ENCODE measurements at places on chromosomes 3 and 15.

DNA sequence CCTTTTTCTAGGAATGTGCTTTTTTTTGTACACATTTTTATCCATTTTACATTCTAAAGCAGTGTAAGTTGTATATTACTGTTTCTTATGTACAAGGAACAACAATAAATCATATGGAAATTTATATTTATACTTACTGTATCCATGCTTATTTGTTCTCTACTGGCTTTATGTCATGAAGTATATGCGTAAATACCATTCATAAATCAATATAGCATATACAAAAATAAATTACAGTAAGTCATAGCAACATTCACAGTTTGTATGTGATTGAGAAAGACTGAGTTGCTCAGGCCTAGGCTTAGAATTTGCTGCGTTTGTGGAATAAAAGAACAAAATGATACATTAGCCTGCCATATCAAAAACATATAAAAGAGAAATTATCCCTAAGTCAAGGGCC lies 16.5 kb downstream of the THBS1 start:
- DNase-seq: no peak

GRCh38 chr3:123110282-123110975 lies 43.6 kb downstream of the PDIA5 start:
- no peak for DNase-seq

- DNase-seq: no peak
These were observed 58.9 kb downstream of the SNRK start for GRCh38 chr3:43345246-43345645.

DNA sequence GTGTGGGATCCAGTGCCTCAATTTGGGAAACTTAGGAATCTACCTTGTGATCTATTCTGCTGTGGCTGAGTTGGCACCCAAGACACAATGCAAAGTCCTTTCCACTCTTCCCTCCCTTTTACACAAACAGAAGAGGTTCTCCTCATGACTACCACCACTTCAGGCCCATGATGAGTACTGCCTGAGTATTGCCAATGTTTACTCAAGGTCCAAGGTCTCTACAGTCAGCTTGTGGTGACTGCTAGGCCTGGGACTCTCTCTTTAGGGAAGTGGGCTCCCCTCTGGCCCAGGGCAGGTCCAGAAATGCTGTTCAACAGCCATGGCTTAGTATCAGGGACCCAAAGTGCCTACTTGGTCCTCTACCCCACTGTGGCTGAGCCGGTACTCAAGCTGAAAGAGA lies 56.8 kb upstream of the PEX5L start:
- DNase-seq: no peak

GRCh38 chr3:13787533-13788132 lies 92.2 kb downstream of the WNT7A start:
- no peak for DNase-seq

DNA sequence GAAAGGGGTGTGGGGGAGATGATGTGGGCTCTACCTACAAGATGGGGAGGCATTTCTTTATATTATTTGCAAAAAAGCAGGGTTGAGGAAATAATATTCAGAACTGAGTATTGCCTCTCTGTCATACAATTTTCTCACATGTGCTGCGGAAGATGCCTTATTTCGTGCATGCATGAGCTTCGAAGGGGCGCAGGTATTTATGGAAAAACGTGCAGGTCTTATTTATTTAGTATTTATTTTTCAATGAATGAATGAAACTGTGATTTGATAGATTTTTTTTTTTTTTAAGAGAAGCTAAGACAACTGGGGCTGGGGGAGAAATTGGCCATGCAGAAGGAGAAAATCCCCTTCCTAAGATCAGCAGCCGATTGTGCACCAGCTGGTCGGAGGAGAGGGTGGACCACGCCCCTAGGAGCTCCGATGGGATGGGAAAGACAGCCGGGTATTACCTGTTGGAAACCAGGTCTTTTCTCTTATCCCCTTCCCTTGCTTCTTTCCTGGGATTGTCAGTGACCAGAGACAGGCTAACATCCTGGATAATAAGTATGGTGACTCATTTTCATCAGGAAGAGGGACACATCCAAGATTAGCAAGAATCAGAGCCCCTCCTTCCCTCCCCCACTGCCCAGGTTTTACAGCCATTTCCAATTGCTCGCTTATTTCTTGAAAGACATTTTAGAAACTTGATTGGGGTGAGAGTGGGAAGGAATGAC lies 875 bp downstream of the GAP43 start:
- no peak for DNase-seq

DNA sequence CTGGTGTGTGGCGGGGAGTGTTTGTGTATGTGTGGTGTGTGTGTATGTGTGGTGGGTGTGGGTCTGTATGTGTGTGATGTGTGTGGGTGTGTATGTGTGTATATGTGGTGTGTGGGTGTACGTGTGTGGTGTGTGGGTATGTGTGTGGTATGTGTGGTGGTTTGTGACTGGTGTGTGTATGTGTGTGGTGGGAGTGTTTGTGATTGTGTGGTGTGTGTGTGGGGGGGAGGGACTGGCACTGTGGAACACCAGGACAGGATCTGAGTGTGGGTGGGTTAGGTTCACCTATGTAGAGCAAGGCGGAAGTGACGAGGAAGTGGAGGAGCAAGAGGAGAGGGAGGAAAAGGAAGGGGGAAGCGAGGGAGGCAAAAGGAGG lies 510.8 kb downstream of the SHQ1 start:
- no peak for DNase-seq

DNA sequence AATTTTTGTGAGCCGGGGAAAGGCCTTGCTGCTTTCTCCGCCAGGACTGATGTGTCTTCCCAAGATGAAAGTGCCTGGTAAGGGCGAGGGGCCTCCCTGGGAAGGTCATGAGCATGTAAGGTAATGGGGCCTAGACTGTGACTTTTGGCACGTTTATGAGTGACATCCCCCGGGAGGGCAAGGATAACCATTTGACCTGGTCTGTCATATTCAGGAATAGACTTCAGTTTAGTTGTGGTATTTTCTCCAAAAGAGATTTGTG lies 631 bp upstream of the CNBP start:
- DNase-seq: no peak

- DNase-seq: no peak
These were observed 12.1 kb downstream of the ARPP19 start for GRCh38 chr15:52556524-52557273.

- DNase-seq: no peak
These were observed 27.3 kb downstream of the NEO1 start for GRCh38 chr15:73079565-73079964.

GRCh38 chr3:72145506-72146380 lies 360.8 kb upstream of the PROK2 start:
- no peak for DNase-seq

GRCh38 chr15:65066635-65067316 lies 1.0 kb downstream of the RASL12 start:
- DNase-seq: no peak

DNA sequence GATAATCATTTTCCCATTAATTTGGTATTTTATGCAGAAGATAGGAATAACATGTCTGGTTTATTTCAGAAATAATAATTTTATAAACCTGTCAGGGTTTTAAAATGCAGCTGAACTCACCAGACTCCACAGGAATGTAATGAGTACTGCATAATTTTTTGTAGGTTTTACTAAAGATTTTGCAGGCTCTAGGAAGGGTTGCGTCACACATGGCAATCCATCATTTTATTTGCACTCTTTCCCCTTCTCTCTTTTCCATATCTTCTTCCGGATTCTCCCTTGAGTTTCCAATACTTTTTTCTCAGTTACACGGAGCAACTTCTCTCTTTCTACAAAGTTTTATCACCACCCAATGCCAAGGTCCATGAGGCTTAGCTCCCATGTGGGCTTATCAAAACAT lies 234.7 kb downstream of the NFKBIZ start:
- no peak for DNase-seq

GRCh38 chr3:76698136-76698706 lies 341.7 kb upstream of the ROBO2 start:
- no peak for DNase-seq

DNA sequence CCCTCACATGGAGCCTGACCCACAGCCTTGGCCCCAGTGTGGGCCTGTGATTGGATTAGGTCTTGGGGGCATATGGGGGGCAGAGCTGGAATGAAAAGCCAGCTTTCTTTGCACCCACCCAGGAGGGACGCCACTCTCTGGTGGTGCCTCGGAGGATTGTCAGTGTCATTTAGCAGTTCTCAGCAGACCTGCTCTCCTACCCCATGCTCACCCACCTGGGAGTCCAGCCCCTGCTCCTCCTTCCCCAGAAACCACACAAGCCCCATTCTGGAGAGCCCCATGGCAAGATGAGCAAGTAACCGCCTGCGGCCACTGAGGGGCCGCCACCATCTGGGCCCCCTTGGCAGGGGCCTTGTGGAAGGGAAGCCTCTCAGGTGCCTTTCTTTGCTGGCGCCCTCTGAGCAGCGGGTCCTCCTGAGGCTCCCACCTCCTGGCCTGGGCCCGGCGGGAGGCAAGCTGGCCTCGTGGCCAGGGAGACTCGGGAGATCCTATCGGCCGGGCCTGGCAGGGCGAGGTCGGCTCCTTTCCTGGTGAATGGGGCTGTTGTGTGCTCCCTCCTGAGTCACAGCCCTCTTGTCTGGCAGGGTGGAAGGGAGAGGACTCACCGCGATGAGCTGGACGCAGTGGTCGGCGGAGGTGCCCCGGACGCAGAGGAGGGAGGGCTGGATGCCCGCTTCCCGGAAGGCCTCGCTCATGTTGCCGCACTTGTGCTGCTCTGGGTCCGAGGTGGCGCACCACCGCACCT lies 2.3 kb downstream of the MELTF start:
- no peak for DNase-seq

GRCh38 chr3:36562945-36563344 lies 182.6 kb downstream of the STAC start:
- DNase-seq: no peak

DNA sequence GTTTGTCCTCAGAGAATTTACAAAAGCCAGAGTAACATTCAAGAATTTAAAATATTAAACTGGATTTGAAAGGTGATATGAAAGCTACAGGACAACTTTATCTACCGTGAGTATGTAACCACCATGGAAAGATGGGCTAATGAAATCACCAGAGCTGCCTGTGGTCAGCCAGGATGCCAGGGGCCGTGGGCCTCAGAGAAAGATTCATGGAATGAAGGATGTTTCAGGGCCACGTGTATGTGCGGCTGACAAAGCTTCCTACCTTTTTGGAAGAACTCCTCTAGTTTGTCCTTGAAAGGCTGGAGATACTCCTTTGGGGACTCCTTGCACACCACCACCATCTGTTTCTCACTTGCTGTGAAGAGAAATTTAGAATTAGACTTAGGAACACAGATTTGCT lies 138.9 kb downstream of the GREM1 start:
- no peak for DNase-seq

DNA sequence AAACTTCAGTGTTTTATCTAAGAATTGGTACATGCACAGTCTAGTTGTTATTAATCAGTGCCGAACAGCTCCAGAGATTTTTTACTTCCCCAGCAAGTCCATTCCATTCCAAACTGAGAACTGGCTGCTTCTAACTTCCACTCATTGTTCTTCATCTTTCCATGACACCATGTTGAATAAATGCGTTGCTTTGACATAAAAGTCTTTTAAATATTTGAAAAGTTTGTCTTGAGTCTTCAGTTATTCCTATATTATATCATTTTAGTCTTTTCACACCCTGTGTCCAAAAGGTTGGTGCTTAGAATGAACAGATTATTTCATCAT lies 65.4 kb downstream of the CMSS1 start:
- no peak for DNase-seq

- no peak for DNase-seq
These were observed 389.8 kb downstream of the NR2F2 start for GRCh38 chr15:96720251-96720650.

DNA sequence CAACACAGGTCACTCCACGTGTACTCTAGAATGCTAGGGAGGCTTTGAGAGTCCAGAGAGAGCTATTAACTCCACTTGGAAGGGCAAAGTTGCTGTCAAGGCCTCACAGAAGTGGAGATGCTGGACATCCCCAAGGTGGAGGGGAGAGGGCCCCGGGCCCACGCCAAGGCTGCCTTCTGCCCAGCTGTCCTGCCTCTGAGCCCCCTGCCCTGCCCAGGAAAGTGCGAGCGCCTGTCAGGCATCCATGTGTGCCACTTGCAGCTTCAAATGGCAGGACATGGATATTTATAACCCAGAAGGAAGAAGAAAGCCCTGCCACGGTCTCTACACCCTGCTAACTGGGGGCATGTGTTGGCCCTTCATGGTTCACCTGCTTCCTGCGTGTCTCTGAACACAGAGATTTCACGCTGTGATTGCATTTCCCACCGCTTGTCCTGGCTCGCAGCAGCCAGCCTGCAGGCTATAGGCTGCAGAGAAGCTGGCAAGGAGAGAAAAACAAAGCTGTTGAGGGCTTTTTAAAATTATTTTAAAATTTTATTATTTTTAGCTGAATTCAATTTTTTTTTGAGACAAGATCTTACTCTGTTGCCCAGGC lies 17.0 kb downstream of the ANKDD1A start:
- DNase-seq: no peak

- no peak for DNase-seq
These were observed 75.9 kb downstream of the TNIK start for GRCh38 chr3:171384101-171384891.

GRCh38 chr15:89457086-89457485 lies 39.3 kb downstream of the RHCG start:
- no peak for DNase-seq

DNA sequence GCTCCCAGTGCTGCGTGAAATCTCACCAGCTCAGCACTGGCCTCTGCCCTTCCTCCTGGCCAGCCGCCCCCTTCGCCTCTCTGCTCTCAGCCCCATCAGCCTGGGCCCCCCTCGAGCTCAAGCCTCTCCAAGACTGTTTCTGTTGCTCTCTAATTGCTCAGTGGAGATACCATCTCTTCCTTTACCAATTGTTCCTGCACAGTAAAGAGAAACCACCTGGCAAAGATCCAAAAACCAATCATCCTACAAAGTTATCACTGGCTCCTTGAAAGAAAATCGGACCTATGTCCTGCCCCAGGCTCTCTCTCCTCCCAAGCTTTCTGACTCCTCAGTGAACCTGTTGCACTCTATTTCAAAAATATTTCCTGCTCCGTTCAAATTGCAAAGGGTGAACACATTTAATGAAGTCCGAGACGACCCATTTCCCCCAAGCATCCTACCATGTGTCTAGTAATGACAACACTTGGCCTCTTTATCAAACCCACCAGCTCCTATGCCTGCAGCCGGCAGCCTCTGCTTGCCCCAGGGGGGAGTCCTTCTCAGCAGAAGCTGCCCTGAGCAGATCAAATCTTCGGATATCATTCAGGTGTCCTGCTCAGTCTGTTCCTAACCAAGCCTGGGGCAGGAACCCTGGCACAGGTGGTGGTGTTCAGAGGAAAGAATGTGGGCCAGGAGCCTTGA lies 53.7 kb upstream of the FAM174B start:
- no peak for DNase-seq

GRCh38 chr15:81547521-81548132 lies 173.6 kb upstream of the TMC3 start:
- DNase-seq: no peak

GRCh38 chr3:175308097-175308496 lies 449.0 kb downstream of the NAALADL2 start:
- no peak for DNase-seq

- DNase-seq: no peak
These were observed 17.0 kb downstream of the FSTL1 start for GRCh38 chr3:120433662-120434331.

All from mesothelial cell of epicardium (in vitro differentiated cells).